ENCODE measurements at places on chromosomes 12 and 14.

DNA sequence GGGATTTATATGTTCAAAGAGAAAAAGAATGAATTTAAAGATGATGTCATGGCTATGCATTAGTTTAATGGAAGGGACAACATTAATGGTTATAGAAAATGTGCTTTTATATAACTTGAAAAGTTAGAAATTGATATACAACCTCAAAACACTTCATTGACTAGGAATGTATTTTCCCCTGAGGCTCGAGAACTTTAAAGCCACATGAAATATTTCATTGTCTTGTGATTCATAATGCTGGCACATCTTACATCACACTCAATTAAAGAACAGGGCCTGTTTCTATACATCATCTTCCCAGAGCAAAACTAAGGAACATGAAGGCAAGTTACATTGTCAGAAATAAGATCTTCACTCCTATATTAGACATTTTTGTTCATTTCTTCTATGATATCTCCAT, 35.2 kb upstream of the PAWR start:
- no peaks in the 10 kb centered on the region for H3K36me3 ChIP-seq
- H3K4me1 ChIP-seq = peaks cover 16% of the 10 kb centered on the region
- no peak overlapping the region for H3K4me3 ChIP-seq
- DNase-seq = no peak

- H3K4me1 ChIP-seq = peaks cover 28% of the 10 kb centered on the region
- no peak overlapping the region for H3K4me3 ChIP-seq
Observed at GRCh38 chr14:90678420-90678819, 137.8 kb downstream of the TTC7B start.

DNA sequence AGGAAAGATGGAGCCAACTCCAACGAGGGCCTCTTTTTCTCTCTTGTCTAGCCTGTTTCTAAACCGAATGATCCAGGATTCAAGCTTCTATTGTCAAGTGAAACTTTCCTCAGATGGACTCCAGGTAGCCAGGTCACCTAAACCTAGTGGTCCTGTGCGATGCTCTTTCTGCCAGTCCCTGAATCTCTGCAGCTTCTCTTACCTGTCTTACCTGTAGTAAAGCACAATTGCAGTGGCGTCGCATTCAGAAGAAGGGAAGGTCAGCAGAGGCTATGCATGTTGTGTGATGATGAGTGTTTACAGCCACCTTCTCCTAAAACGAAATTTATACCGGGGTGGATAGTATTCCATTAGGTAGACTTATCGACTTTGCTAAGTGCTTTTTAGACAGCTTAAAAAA, 47.4 kb upstream of the TRAF3 start:
- no peak overlapping the region for H3K4me3 ChIP-seq
- H3K4me1 ChIP-seq = no peaks in the 10 kb centered on the region

- H3K27me3 ChIP-seq = no peaks in the 10 kb centered on the region
- DNase-seq = no peak
- H3K4me1 ChIP-seq = no peaks in the 10 kb centered on the region
- no peak overlapping the region for H3K27ac ChIP-seq
Observed at GRCh38 chr14:102154821-102155549, 15.3 kb downstream of the WDR20 start.

- H3K27ac ChIP-seq = no peak overlapping the region
- H3K4me1 ChIP-seq = no peaks in the 10 kb centered on the region
- no peaks in the 10 kb centered on the region for H3K27me3 ChIP-seq
- H3K4me3 ChIP-seq = no peak overlapping the region
- no peak for DNase-seq
Observed at GRCh38 chr14:68759017-68759560, 33.8 kb downstream of the ZFP36L1 start.

Data from RWPE2 (cell line).